ENCODE measurements at places on chromosomes 7 and 10.

DNA sequence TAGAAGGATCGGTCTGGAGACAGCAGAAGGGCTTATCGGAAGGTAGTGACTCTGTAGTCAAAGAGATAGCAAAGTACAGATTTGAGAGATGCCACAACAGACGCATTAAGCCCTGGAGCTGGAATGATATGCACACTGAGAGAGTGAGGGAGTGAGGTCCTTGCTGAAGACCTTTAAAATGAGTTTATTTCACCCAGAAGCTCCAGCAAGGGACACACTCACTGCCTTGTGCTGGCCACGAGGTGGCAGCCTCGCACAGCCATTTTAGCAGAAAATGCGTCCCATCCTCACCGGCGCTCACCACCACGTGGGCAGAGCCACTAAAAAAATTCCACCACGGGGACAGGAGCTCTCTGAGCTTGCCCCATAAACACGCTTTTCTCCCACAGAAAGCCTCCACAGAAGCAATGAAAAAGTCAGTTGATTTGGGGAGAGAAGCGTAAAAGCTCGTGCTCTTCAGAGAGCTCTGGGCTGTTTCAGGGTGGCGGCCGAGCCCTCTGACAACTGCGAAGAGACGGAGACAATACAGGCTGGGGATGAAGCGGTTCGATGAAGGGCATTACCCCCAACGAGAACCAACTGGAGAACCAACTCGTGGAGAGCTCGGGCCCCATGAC is 163.0 kb upstream of the KLF14 start:
- DNase-seq = peak; percentile 67

DNA sequence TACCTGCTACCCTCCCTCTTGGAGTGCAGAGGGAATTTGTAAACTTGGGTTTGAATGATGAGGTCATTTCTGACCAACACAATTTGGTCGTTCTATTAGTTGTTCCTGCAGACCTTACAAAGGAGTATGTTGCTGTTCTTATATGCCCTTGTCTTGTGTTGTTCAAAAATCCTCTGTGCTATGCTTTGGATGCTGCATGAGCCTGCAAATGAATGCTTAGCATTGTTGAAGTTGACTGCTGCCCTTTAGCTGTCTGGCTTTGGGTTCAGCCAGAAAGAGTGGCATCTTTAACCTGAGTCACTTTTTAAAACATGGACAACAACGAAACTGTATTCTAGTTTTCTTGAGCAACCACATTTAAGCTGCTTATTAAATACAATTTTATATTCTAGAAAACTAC is 80.3 kb downstream of the SND1 start:
- DNase-seq = no peak

GRCh38 chr7:156932006-156932405 is 17.5 kb upstream of the NOM1 start:
- DNase-seq = no peak

DNA sequence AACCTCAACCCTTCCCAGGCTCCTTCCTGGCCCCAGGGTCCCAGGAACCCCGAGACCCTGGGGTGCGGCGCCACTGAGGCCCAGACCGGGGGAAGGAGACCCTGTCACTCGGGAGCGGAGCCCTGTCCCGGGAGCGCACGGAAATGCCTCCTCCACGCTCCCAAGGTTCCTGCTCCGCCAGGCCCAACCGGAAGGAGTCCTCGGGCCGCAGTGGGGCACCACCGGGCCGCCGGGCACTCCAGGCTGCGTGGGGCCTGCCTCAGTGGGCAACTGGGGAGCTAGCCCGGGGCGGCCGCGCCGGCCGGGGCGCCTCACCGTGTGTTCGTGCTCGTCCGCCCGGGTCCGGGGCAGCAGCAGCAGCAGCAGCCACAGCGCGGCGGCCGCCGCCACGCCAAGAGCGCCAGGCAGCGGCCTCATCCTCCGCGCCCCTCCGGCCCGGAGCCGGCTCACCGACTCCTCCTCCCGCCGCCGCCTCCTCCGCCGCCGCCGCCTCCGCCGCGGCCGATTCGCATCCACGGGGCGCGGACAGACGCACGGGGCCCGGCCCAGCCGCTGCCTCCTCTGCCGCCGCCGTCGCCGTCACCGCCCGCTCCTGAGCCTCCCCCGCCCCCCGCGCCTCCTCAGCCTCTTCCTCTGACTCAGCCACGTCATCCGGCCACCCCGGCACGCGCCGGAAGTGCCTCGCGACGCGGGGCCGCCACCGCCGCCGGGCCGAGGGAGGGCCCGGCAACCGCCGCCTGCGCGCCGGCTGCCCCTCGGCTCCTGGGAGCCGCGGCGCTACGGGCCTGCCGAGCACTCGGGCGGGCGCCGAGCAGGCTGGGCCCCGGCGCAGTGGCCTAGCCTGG is at the start of gene TM9SF3:
TM9SF3 (minus strand) TSS at position 594 of the 845 bp plus-strand sequence; CDS start at position 417, 177 bp downstream.
- DNase-seq = peak; percentile 21

DNA sequence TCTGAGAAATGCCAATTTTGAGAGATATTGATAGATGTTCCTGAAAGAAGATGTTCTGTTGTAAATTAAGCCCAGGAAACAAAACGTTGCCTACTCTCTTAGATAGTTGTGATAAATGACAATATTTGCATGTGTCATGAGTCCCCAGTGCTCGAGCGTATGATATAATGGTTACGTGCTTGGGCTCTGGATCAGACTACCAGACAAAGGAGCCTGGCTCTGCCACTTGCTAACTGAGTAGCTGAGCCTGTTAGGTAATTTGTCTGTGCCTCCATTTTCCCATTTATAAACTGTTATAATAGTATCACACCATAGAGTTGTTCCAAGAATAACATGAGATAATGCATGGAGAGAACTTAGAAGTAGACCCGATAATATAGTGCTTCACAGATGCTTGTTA is 1.8 kb downstream of the A1CF start:
- DNase-seq = no peak

DNA sequence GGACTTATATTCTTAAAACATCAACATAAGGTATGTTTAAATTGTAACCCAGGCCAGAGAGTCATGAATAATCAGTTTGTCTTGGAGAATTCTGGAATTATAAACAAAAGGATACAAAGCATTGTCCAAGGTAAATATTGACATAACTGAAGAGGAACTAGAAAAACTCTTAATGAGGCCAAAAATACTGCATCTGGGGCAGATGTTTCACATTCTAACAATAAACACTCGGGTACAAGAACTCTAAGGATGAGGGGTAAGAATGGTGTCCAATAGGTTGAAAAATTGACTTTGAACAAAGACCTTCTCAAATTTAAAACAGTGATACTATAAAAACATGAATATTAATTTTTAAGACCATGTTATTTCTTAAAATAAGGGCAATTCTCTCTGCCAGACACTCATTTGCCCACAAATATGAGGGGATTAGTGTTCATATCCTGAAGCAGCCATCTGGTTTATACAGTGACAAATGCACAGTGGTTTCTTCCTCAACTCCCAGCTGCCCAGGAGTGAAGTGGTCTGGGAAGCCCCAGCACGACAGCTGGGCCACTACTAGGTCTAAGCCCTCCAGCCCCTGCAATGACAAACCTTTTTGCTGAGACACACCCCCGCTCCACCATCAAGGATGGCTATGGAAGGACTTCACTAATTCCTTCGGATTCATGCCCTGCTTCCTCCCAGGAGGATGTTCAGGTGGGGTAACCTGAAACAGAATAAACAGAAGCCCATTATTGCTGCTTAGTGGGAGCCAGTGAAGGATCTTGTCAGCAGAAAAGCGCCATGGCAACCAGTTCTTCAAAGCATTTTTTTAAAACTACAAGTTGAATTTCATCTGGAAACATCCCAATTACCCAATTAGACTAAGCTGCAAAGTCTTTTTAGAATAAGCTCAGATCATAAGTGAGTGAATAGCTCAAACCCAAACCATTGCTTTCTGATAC is 107.5 kb upstream of the ARID5B start:
- DNase-seq = no peak
